NCI-H2081 treated with DMSO at 0.1 percent for 48 hours (cell line): ENCODE measurements at places on chromosomes 2 and 18.

DNA sequence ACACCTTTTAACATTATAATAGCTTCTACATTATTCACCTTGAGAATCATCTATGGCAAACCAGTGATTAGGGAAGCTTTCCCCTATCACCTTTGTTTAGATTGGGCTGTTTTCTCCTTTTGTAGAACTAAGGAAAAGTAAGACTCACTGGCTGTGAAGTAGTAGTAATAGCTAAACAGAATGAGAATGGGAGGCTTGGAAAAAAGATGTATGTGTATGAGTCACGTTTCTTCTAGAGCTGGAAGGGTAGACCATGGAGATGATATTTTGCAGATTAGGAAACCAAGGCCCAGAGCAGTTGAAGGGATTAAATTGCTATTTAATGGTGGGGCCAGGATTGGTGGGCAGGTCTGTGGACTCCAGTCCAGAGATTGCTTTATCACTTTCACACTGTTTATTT is 214.5 kb downstream of the MCFD2 start:
- DNase-seq, result no peak

DNA sequence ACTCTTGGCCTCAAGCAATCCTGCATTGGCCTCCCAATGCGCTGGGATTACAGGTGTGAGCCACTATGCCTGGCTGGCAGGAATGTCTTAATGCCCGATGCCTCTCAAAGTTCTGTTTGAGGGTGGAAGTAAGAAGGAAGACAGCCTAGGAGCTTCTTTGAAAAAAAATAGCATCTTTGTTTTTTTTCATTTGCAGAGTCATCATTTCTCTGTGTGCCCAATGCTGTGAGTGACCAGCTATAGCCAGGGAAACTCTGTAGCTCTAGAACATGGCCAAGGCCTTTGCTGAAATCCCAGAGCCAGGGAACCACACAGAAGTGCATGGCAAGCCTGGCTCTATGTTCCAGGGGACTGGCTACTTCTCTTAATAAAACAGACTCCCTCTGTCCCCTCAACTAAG is 260.0 kb downstream of the C1D start:
- no peak for DNase-seq

GRCh38 chr18:73901566-73901965 is 246.1 kb downstream of the FBXO15 start:
- DNase-seq, result no peak

GRCh38 chr2:216006164-216006663 is 7.1 kb downstream of the MREG start:
- no peak for DNase-seq

GRCh38 chr18:36771245-36771644 is 57.6 kb downstream of the TPGS2 start:
- no peak for DNase-seq

- DNase-seq, result no peak
Measured at GRCh38 chr2:3307901-3308300, 69.7 kb downstream of the EIPR1 start.

DNA sequence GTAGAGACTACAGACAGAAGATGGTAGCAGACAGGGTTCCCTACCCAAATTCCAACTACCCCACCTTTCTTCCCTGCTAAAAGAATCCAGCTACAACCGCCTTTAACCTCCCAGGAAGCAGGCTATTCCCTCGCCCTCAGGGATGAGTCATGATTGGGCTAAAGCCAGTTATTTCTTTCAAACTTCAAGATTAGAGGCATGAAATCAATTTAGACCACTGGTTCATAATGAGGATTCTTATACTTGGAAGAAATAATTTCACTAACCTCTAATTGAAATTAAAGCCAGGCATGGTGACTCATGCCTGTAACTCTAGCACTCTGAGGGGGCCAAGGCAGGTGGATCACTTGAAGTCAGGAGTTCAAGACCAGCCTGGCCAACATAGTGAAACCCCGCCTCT is 20.0 kb downstream of the TRIP12 start:
- no peak for DNase-seq

DNA sequence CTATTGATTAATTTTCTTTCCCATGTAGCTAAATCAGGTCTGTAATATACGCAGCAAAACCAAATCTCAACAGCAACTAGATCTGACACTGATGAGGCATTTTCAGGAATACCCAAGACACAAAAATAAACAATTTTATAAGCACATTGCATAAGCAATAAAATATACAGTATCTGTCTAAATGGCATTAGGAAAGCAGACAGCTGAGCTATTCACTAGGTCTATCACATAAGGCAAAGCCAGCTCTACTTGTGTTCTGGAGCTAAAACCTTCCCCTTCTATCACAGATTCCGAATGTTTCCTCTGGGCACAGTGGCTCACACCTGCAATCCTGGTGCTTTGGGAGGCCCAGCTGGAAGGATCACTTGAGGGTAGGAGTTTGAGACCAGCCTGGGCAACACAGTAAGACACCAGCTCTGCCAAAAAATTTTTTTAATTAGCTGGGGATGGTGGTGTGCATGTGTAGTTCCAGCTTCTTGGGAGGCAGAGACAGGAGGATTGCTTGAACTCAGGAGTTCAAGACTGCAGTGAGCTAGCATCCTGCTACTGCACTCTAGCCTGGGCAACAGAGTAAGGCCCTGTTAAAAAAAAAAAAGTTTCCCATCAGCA is 21.1 kb downstream of the PTPN2 start:
- no peak for DNase-seq

GRCh38 chr2:148998165-148998830 is 40.2 kb upstream of the LYPD6B start:
- DNase-seq, result no peak

DNA sequence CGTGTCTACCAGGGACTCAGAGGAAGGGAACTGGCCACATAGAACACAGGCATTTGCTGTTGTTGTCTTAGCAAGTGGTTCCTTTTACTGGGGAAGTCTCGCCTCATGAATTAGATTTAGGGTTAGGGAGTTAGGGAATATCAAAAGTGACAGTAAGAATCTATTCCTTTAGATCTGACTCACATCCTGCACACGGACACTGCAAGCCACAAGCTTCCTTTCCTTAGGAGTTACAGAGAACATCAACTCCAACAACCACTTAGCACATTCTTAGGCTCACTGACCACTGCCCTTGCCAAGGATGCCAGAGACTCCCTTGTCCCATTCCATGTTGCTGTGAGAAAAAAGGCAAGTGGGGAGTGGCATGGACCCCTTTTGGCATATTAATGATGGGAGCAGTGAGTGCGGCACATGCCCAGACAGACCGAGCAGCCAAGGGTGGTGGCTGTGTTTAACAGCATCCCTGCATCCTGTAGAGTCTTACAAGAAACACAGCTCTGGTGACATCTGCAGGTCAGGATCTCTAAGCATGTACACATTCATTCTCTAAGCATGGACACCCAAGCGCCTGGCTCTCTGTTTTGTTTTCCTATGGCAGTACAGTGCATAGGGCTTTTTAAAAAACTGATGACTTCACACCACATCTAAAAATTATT is 745.6 kb upstream of the RAB6C start:
- DNase-seq, result no peak

- DNase-seq, result no peak
Measured at GRCh38 chr2:115596659-115597375, 1154.4 kb downstream of the DPP10 start.

DNA sequence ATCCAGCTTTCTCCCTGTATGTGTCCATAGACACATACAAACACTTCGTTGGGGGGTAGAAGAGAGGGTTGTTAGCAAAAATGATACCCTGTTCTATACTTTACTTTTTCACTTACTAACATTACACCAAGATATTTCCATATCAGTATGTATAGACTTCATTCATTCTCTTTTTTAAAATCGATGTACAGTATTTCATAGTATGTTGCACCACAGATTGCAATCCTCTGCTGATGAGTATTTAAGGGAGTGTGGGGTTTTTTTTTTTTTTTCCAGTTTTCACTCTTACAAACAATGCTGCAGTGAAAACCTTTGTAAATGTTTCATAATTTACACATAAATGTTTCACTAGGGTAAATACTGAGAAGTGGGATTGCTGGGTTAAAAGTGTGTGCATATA is 402.3 kb downstream of the LRATD1 start:
- no peak for DNase-seq

GRCh38 chr2:24832521-24832920 is 39.3 kb downstream of the CENPO start:
- DNase-seq, result no peak

DNA sequence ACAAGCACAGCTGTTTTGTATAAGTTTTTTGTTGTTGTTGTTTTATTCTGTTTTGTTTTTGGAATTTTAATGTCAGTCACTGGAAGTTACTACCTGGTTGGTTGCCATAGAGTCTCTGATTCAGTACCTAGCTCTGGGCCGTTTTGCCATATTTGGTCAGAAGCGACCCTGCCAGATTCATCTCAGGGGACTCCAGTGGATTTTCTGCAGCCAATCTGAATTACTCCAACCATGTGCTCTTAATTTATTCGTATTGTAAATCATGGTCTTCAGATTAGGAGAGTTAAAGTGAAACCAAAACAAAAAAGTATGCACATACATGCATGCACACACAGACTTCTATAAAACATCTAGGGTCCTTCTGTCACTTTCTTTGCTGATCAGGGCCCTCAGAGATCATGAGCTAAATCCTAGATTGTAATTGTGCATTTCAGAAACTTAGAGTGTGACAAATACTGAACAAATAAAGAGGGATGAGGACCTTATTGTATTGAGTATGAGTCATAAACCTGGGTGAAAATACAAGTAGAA is 317.4 kb upstream of the UBE2E3 start:
- DNase-seq, result no peak

DNA sequence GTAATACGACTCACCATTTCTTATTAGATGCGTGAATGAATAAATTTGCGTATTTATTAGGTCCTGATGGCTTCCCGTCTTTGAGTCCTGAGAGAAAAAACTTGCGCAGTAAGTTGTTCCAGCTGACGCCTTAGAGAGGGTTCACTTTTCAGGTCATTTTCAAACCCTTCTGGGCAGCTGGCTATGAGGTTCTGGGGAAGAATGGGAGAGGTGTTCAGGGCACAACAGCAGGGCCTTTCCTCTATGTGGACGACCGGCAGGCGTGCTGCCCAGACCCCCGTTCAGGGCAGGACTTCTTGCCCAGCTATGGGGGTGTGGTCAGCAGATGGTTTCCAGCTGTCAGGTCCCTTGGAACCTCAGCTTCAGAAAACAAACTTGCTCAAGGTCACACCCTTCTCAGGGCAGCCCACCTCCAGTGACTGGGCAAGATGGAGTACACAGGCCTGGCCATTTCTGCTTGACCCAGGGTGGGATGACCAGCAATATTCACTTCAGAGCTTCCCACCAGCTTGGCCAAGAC is 61.1 kb upstream of the TNP1 start:
- no peak for DNase-seq

DNA sequence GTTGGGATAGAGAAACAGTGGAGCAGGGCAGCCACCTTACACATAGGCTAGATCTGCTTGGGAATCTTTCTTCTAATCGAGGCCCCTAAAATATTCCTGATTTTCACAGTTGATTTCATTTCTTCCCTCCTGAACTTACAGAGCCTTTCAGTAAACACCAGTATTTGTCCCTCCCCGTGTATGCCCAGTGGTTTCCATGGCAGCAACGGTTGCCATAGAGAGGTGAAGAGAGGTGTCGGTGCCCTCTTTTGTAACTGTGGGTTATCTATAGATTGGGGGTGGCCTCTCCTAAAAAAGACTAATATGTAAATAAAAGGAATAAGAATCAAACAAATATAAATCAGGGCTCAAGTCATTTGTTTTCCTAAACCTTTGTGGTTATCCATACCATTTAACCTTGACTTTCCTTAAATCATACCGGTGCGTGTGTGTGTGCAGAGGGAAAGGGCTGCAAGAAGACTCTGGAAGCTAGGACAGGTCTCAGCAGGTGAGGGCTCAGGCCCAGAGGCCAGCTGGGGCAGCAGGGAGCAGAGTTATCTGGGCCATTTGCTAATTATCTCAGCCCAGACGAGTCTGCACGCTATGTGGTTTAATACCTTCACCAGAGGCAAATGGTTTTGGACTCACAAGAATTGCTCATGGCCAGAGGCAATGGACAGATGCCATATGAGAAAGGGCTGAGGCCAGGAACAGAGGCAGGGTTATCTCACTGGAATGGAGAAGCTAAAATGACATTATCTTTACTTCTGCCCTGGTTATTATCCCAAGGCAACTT is 35.5 kb downstream of the LIPG start:
- DNase-seq, result no peak

GRCh38 chr2:155381436-155381835 is 682.9 kb downstream of the KCNJ3 start:
- DNase-seq, result no peak

DNA sequence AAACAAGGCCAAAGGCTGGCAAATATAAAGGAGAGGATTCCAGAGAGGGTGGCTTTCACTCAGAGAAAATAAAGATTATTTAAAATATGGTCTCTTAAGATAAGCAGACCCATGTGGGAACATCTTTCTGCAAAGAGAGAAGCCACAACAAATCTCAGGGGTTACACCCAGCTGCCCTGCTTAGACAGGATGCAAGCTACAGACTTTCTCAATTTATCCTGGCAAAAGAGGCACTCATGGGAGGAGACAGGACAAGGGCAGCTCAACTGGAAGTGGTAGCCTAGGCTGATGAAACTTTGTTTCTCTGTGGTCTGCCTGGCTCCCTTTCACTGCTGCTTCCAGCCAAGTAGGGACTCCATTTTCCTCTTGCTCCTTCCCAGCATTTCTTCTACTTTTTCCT is 25.9 kb upstream of the SULT1C4 start:
- no peak for DNase-seq

DNA sequence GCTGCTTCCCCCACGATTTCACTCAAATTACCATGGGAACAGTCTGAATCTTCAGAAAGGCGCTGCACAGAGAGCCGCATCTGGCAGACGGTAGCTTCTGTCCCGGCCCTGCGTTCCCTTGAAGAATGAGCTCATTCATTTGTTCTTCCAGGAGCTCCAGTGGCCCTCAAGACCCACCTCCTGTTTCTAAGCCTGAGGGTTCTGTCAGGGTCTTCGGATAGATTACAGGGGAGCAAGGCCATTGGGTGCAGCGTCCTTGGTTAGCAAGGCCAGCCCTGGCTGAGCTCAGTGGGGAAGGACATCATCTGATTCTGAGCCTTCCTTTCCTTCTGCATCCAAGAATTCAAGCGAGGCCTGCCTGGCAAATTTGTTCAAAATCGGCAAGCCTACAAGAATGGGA is 111.9 kb downstream of the PDCL3 start:
- no peak for DNase-seq

GRCh38 chr2:100013892-100014677 is 128.3 kb downstream of the AFF3 start:
- DNase-seq, result no peak

- no peak for DNase-seq
Measured at GRCh38 chr2:60365556-60365955, 187.9 kb downstream of the BCL11A start.
